Activated CD4-positive, alpha-beta T cell treated with anti-CD3 and anti-CD28 coated beads for 4 hours (primary cell): ENCODE measurements at places on chromosomes 1 and 21.

DNA sequence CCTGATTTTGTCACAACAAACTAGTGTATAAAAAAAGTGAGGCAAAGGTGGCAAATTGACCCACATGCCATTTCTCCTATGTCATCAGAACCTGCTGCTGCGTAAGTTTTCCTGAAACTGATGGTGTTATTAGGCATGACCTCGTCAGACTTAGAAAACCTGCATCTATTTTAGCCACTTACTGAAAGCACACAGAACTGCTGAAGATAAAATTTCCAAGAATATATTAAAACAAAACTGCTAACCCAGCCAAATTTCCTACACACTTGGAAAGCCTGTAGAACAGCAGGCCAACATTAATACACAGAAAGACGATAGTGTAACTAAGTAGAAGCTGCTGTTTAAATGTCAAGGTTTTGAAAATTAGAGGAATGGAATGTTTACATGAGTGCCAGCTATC is 674.5 kb upstream of the CXADR start:
- no peak for DNase-seq

DNA sequence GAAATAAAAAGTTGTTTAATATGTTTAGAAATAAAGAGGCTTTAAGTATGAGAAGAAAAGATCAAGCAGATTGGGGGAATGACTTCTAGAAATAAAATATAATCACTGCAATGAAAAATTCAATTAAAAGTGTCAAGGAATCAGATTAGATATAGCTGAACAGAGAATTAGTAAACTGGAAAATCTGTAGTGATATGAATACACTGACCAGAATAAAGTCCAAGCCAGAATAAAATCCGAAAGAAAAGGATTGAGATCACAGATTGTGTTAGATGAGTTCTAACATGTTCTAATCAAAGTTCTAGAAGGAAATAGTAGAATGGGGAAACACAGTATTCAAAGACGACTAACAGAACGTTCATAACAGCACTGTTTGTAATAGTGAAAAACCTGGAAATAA is 73.1 kb upstream of the C1orf105 start:
- DNase-seq, result no peak

GRCh38 chr1:181485287-181486097 is 2.2 kb downstream of the CACNA1E start:
- no peak for DNase-seq

DNA sequence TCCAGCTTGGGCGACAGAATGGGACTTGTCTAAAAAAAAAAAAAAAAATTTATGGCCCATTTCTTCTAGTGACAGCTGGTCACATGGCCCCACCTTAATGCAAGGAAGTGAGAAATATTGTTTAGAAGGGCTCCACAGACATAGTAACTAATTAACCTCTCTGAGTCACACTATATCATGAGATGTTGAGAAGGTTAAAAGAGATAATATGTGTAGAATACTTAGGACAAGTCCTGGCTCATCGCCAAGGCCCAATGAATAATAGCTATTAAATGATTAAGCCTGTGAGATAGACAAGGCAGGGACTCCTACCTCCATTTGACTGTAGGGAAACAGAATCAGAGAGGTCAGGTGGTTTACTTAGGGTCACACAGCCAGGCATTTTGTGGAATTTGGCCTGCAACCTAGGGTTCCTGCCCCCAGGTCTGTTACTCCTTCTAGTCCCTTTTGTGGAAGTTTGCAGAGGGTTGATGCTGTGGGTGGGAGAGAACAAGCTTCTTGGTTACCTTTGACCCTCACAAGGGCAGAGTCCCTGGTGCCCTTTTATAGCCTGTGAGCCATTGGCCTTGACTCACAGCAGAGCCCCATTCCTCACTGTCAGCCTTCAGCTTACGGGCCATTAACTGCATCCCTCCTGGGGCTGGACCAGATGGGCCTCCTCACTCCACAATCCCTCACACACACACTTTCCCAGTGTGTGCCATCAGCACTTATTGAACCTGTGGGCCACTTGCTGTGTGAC is 48.5 kb downstream of the OPRD1 start:
- DNase-seq, result no peak

DNA sequence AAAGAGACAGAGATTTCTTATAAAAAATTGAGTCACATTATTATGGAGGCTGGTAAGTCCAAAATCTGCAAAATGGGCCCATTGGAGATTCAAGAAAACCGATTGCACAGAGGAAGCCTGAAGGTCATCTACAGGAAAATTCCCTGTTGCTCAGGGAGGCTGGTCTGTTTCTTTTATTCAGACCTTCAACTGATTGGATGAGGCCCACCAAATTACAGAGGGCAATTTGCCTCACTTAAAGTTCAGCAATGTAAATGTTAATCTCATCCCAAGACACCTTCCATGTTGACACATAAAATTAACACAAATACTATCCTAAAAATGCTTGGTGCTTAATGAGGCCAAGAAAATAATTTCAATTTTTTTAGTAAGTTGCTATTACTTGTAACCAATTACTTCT is 219.2 kb upstream of the RUNX1 start:
- no peak for DNase-seq

- no peak for DNase-seq
Observed at GRCh38 chr1:205530116-205530515, 25.6 kb downstream of the CDK18 start.

- DNase-seq, result no peak
Observed at GRCh38 chr1:181768930-181769280, 285.6 kb downstream of the CACNA1E start.

- no peak for DNase-seq
Observed at GRCh38 chr21:41754479-41754891, 12.4 kb downstream of the RIPK4 start.

GRCh38 chr21:45110873-45111624 is 36.7 kb downstream of the ADARB1 start:
- DNase-seq, result no peak

GRCh38 chr1:40618108-40618507 is 47.4 kb downstream of the RIMS3 start:
- DNase-seq, result no peak

GRCh38 chr1:224714553-224714952 is 98.4 kb downstream of the CNIH3 start:
- no peak for DNase-seq

DNA sequence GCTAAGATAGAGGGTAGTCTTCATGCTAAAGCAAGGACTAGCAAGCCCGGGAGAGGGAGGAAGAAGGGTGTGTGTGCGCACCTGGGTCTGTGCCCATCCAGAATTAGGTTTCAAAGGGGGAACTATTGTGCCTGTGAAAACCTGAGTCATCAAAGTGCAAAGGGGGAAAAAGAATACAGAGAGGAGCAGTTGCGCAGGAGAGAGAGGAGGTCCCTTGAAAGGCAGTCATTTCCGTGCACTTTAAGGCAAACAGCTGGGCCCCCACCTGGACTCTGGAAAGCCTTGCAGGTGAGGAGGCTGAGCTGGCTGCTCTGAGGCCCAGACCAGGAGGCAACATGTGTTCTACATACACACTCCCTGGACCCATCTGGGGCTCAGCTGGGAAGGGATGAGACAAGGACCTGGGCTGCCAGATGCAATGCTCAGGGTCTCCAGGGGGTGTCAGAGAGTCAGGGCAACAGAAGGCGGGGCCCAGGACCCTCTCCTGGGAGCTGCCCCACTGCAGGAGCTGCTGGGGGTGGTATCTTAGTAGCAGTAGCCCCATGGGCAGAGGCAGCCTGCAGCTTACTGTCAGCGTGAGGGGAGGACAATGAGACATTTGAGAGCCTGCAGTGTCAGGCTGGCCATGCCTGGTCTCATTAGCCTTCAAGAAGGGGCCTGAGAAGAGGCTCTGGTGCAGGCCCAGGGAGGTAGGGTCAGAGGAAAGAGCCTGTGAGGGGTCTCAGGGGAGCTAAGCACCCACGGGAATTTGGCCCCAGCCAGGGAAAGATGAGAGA is 14.3 kb downstream of the PROK1 start:
- DNase-seq, result no peak

GRCh38 chr1:6961905-6962477 is 176.7 kb downstream of the CAMTA1 start:
- no peak for DNase-seq

DNA sequence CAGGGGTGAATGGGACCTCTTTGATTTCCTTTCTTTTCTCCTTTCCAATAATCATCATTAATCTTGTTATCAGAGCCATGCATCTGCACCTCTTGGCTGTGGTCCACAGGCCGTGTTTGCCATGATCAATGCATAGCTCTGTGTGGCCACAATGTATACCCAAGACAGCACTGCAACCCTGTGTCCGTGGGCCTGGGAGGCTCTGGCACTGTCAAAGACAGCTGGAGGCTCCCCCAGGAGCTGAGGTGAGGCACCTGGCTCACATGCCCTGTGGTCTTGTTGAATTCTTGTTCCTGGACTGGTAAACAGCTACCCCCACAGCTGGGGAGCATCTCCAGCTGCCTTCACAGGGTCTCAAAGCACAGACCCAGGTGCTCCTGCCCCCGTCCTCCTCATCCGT is 67.2 kb upstream of the SELENON start:
- no peak for DNase-seq

DNA sequence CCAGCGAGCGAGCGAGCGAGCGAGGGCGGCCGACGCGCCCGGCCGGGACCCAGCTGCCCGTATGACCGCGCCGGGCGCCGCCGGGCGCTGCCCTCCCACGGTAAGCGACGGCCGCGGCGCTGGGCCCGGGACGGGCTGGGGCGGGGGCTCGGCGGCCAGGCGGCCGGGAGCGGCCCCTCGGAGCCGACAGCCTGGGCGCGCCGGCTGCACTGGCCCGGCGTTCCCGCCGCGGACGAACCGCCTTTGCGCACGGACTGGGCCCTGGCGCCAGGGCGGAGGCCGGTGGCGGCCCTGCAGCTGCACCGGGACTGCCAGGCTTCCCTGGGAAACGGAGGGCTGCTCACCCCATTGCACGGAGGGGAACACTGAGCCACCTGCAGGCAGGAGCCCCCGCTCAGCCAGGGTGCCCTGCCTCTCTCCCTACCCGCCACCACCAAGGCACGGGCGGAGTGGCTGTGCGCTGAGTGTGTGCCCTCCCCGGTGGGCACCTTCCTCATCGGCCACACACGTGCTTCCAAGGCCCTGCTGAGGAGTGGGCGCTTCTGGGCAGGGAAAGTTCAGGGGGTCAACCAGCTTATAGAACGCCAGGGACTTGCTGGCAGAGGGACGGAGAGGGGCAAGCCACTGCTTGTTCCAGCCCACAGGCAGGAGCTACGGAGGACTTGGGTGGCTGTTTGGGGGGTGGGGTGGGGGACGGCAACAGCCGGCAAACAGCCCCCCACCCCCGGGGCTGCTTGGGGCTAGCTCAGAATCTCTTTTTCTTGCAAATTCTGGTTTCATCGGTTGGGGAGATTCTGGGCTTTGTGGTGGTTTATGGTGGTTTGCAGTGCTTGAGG is 532 bp downstream of the CSF1 start:
- DNase-seq, result peak; percentile 33

- DNase-seq, result no peak
Observed at GRCh38 chr1:17525996-17526686, 13.4 kb upstream of the ARHGEF10L start.

GRCh38 chr1:230108580-230108979 is 41.5 kb downstream of the GALNT2 start:
- no peak for DNase-seq

DNA sequence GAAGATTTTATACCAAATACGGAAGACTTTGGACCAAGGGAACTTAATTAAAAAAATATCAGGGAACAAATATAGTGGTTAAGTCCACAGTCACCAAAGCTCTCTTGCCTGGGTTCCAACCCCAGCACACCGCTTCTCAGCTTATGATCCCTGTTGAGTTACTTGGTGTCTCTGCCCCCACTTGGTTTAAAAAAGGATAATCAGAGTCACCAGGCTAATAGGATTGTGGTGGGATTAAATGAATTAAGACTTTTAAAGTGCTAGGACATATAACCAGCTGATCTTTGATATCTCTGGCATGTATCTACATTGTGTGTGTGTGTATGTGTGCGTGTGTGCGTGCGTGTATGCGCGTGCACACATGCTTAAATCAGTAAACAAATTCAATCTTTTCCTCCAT is 474.7 kb upstream of the DAB1 start:
- no peak for DNase-seq

DNA sequence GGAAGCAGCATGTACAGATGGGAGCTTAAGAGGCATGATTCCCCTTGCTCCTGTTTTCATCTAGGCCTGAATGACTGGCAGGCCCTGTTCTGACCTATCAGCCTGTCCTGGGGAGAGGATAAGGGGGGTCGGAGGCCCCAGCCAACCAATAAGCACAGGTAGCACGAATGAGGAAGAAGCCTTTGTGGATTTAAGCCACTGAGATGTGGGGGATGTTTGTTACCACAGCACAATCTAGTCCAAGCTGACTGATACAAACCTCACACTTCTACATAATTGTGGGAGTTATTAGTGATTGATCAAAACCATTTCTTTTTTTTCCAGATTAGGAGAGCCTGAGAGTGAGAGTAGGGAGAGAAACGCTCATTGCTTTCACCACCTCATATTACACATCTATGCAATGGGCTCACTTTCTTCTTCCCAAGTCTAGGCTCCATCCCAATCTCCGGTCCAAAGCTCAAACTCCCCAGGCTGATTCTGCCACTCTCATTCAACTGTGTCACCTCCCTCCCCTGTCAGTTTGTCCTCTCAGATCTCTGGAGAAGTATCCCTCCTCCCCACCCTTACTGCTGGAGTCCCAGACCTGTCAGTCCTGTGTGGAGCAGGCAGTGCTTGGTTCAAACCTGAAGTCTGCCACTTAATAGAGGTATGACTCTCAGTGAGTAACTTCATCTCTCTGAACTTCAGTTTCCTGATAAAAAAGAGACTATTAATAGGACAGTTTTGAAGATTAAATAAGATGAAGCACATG is 220.5 kb downstream of the PTPRU start:
- no peak for DNase-seq

DNA sequence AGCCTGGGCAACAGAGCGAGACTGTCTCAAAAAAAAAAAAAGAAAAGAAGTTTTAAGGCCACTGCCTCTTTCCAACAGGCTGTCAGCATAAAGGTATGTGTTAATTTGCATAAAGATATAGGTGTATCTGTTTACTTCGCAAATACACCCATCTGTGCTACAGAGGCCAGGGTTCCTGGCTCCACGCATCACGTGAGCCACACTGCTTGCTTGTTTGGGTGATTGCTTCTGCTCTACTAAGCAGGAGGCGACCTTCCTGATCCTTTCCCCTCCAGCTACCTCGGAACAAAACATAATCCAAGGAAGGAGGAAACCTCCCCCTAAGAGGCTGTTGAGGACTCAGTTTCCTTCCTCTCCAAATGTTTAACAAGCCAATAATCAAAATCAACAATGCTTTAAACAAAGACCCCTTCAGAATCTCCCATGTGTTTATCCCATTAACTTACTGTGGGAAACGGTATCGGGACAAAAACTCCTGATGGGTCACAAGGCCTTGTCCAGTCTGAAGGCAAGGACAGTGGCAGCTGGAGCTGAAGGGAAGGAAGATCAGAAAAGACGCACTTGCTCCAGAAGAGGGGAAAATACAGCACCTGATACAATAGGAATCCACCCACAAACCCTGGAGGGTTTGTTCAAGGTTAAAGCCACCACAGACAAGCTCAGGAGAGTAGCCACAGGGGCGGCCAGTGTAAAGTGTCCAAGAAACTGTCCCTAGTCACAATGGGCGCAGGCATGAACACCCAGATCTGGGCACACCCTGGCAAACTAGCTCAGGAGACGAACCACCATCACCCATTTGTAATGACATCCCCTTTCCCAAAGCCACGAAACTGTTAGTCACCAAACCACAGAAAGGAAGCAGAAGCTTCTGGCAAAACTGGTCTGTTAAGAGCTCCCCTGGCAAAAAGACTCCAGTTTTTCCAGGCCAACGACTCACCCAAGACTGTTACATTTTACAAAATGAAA is 17.2 kb downstream of the CTNNBIP1 start:
- DNase-seq, result no peak
